ENCODE measurements at places on chromosomes 2 and 18.

GRCh38 chr2:207048416-207048815, 109.1 kb downstream of the CPO start:
- no peak for DNase-seq

DNA sequence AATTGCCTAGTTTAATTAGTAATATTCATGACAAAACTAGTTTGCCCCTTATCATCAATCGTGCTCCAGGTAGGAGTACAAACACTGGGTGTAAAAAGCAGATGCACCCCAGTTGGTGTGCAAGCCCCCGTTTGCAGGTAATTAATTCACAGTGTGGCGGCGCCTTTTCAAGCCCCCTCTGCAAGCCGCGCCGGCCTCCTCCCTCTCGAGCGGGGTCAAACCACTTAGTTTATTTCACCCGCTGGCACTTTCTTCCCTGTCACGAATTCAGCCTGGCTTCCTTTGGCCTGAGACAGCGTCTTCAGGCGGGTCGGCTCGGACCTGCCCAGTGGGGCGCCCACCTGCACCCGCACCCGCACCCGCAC, 64.7 kb upstream of the MAPRE2 start:
- no peak for DNase-seq

GRCh38 chr2:24577481-24577880, 86.4 kb downstream of the NCOA1 start:
- no peak for DNase-seq

DNA sequence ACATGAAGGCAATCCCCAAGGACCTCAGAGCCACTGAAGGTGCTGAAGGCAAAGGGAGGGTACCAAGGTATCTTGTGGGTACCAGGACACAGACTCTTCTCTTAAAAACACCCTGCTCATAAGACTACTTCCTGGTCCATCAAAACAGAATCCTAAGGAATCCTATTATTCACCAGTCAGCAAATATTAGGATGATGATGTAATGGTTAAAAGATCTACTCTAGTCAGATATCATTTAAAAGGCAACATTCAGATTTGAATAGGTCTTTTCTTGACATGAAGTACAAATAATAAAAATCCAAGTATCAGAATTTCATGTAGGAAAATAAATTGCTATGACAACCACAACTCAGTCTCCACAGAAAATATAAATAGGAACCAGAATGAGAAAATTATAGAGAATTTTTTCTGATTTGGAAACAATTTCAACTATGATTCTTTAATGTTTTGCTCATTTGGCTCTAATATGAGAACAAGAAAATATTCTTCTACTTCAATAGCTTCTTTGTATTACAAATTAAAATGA, 77.8 kb upstream of the ZNF397 start:
- DNase-seq = no peak

DNA sequence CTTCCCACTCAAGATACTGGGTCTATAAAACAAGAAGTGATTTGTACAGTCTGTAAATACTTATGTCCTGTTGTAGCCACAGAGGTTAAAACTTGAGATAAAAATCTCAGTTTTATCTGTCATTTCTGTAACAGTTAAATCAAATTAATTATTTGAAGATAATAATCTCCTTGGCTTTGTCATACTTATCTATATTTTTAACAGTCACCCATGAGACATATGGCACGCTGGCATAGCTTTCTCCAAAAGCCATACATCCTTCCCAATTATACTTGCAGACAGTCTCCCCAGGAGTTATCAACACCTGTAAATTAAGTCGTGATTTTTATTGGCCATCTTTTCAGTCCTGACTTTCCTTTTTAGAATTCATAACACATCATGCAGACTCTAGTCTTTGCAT, 68.9 kb upstream of the UNC80 start:
- DNase-seq = no peak

- no peak for DNase-seq
Measured at GRCh38 chr2:107402330-107402729, 424.4 kb upstream of the RGPD4 start.

DNA sequence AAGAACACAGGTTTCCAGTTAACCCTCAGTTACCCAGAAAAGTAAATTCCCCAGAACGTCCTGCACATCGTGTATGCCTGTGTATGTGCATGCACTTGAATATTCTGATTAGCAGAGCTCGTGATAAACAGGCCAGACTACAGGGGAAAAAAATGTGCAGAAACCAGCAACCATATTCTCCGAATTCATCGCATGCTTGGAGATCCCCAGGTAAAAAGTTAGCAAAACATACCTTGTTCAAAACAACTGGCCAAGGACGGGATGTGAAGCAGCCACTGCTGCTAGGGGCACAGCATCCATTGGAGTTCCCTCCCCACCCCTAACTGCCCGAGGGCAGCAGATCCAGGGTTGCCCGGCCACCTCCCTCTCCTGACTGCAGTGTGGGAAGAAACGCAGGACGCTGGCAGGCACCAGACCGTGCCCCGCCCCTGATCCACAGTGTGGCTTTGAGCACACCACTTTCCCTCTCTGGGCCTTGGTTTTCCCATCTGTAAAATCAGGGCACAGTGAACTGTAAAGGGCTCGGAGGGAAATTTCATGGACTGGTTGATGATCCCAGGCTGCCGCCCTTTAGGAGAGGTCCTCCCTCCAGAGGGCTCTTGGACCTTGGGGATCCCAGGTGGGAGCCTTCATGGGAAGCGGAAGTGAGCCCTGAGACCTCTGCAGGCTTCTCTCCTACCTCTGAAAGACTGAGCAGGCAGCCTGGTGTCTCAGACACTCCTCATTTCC, 11.9 kb upstream of the ARID5A start:
- no peak for DNase-seq

GRCh38 chr2:58019229-58019628, 27.4 kb upstream of the VRK2 start:
- no peak for DNase-seq

- DNase-seq = no peak
Measured at GRCh38 chr2:25062511-25062917, 20.6 kb downstream of the EFR3B start.

DNA sequence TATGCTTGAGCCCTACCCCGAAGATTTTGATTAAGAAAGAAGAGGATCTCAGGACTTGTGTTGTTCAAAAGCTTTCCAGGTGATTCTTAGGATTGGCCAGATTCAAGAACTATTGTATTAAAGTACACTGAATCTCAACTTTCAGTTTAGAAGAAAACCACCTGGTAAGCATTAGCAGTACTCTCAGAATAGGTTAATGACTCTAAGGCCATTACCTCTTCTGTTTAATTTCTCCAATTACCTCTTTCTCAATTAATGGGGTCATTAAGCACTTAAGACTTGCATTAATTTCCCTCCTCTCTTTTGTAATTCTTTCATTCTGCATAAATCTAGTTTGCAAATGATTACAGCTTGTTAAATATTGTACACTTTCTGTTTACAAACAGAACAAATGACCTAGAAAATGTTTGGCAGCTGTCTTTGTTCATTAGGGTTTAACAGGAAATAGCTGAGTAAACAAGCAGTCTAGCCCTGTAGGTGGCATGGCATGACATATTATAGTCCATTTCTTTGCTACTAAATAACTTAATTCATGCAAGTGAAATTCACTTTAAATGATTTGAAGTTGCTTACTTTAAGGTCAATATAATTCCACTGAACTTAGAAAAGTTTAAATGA, 20.4 kb upstream of the TDRD15 start:
- no peak for DNase-seq

DNA sequence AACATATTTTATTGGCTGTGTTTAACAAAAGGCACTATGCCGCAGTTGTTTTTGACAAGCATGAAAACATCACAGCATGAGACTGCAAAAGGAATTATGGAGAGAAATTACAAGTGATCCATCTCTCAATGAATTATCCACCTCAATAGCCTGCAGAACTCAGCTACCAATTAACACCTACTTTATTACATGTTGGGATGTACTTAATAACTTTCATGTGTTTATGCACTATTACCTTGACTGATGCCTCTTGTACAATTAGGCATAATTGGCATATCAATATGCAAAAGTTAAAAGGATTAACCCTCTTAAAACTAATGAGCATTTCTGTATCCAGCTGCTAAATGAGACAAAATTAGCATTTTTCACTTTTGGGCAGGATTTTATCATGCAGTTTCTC, 27.8 kb downstream of the ARHGAP15 start:
- no peak for DNase-seq

DNA sequence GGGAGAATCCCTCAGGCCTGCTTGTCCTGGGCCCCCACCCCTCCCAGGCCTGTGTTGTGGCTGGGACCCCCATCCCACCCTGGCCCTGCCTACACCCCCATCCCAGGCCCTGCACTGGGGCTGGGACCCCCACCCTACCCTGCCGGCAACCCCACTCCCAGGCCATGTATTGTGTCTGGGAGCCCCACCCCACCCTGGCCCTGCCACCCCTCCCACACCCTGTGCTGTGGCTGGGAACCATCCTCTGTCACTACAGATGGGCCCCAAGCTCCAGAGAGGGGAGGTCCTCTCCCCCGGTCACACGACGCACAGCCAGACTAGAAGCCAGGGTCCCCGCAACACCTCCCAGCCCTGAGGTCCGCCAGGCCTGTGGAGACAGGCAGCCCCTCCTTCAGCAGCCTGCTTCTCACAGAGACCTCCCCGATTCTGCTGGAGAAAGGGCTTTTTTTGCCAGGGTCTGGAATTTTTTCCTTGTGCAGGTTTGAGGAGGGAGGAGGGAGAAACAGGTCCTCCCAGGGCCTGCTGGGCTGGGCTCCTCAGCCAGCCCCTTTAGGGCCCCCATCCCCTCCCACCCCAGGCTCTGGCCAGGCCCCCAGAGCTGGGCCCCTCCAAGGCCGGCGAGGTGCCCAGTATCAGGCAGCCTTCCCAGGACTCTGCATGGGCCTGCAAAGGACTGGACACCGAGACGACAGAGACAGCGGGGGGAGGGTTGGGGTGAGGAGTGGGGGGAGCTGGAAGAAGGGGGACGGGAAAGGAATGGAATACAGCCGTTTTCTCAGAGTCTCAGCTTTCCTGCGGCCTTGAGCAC, 28.0 kb downstream of the KIF1A start:
- peak; percentile 8 for DNase-seq

DNA sequence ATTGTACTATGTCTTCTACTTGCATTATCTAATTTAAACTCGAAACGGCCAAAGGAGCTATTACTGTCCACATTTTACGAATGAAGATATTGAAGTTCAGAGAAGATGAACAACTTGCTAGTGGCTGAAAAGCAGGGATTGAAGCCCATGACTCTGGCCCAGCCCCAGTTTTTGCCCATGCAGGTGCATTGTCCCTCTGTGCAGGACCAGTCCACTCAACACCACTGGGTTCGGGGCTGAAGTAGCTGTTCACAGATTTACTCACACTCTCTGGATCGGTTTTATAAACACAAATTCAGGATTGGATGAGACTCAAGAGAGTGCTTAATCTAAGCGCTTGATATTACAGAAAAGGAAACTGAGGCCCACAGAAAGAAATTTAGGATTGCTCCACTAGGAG, 1.4 kb upstream of the IHH start:
- DNase-seq = no peak

DNA sequence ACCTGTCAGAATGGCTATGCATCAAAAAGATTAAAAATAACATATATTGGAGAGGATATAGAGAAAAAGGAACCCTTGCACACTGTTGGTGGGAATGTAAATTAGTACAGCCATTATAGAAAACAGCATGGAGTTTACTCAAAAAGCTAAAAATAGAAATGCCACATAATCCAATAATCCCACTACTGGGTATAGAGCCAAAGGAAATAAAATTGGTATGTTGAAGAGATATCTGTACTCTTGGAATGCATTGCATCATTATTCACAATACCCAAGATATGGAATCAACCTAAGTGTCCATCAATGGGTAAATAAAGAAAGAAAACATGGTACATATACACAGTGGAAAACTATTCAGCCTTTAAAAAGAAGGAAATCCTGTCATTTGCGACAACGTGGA, 77.2 kb downstream of the C1D start:
- no peak for DNase-seq

DNA sequence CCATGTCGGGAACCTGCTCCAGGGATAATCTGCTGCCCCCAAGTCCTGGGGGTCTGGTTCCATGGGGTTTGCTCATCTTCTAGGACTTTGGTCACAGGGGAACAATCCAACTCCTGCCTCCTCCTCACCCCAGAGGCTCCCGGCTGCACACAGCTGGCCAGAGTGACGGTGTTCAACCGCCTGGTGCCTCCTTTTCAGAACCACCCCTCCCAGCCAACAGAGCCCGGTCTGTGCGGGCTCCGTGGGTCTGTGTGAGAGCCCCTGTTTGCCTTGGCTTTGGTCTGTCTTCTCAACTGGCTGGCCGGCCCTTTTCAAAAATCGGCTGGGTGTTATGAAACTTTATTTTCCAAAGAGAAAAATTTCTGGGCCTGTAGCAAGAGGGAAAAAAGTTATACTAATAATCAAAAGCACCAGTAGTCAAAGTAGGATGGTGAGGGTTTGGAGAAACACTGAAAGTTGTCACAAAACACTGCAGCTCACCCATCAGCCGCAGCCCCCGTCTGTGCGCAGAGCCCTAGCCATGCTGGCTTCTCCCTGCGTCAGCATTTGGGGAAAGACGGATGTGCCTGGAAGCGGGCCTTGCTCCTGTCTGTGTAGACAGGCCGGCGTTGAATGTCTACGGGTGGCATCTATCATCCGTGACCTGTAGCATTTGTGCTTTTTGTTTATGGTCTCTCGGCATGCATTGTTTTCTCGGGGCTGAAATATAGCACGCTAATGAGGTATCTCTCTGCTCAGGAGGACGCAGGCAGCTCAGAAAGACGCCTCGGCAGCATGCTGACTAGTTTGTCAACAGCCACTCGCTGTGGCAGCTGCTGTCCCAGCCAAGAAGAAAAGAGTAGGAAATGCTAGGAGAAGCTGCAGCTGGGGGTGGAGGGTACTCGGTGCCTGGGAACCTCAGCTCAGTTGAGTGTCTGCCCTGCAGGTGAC, 138.6 kb downstream of the GLI2 start:
- no peak for DNase-seq

GRCh38 chr18:60235164-60235563, 137.4 kb downstream of the MC4R start:
- DNase-seq = no peak

- DNase-seq = no peak
Measured at GRCh38 chr2:218954541-218955300, 4.7 kb upstream of the CDK5R2 start.

DNA sequence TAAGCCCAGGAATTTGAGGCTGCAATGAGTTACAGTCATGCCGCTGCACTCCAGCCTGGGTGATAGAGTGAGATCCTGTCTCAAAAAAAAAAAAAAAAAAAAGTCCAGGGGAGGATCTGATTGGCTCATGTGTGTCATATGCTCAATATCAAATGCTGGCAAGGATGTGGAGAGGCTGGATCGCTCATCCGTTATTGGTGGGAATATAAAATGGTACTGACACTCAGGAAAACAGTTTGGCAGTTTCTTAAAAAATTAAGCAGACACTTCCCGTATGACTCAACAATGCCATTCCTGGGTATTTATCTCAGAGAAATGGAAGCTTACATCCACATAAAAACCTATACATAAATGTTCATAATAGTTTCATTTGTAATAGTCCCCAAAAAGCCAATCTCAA, 68.9 kb downstream of the MEX3C start:
- DNase-seq = no peak

GRCh38 chr2:128472789-128473174, 154.1 kb upstream of the HS6ST1 start:
- DNase-seq = no peak

GRCh38 chr18:55093295-55093694, 134.0 kb upstream of the CCDC68 start:
- DNase-seq = no peak

- no peak for DNase-seq
Measured at GRCh38 chr2:23589220-23589647, 204.3 kb downstream of the KLHL29 start.

GRCh38 chr18:44958455-44958854, 277.8 kb downstream of the SETBP1 start:
- DNase-seq = no peak

GRCh38 chr2:28094739-28095138, 204.2 kb downstream of the BABAM2 start:
- DNase-seq = no peak

- no peak for DNase-seq
Measured at GRCh38 chr18:36381075-36381474, 83.6 kb downstream of the FHOD3 start.
